ENCODE measurements at places on chromosomes 3 and 15. TPM values are rescaled to one million over a fixed set of nuclear protein-coding genes. Genes with fewer than 3 reads are reported as not detected.

- DNase-seq, result no peak
These were observed 380.4 kb upstream of the PROK2 start for GRCh38 chr3:72165317-72165716.

DNA sequence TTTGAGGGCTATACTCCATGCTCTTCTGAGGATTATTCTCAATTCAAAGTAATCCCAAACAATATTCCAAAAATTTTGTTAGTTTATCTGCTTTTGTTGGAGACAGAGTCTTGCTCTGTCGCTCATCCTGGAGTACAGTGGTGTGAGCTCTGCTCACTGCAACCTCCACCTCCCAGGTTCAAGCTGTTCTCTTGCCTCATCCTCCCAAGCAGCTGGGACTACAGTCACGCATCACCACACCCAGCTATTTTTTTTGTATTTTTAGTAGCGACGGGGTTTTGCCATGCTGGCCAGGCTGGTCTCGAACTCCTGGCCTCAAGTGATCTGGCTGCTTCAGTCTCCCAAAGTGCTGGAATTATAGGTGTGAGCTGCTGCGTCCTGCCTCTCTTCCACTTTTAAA is 39.1 kb downstream of the MEF2A start:
- no peak for DNase-seq

GRCh38 chr3:157785102-157785826 is 282.0 kb upstream of the VEPH1 start:
- no peak for DNase-seq

DNA sequence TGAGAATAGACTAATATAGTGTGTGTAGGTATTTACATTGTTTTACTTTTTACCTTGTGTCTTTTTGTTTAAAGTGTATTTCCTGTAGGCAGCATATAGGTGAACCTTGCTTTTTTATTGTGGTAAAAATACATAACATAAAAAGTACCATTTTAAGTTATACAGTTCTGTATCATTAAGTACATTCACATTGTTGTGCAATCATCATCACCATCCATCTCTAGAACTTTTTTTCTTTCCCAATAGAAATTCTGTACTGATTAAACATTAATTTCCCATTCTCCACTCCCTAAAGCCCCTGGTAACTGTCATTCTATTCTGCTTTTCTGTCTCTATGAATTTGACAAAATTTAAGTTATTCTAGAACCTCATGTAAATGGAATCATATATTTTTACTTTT is 48.2 kb upstream of the EIF5A2 start:
- no peak for DNase-seq

DNA sequence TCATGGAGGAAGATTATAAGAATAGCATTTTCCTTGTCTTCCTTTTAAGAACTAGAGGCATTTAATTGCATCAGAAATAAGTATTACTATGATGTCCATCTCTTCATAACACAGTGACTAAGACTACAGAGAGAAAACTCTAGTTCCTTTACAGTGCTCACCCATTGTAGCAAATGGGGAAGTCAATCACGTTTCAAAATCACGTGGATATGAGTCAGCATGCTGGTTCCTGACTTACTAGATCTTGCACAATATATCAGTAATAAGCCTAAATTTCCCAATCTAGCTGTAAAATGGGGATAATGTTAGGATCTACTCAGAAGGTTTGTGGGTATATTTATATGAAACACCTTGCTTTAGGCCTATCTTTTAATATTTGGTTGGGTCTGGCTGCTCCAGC is 254.8 kb upstream of the EOMES start:
- DNase-seq, result no peak

GRCh38 chr3:18249126-18249525 is 176.0 kb downstream of the SATB1 start:
- no peak for DNase-seq

DNA sequence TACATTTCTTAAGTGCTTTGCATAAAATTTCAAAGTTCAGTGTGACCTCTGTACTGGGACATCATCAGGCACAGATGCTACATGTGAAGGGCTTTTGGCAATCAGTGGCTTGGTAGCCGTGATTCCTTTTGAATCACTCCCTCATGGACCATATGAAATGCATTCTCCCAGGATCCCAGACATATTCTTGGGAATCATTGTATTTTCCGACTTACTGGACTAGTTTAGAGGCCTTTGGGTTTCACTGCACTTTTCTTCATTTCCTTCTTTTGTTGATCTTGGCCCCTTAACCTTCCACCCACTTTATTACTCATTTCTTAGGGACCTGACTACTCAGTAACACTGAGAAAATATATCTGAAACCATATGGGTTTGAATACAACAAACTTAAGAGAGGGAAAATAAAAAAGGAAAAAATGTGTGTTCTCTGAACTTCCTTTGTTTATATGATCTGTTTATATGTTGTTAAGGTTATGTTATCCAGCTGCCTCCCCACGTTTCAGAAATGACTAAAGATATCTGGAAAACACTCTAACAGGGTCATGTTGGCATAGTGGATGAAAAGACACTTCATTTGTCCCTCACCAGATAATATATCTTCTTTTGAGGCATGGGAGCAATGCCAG is 35.1 kb downstream of the HMG20A start:
- DNase-seq, result no peak

DNA sequence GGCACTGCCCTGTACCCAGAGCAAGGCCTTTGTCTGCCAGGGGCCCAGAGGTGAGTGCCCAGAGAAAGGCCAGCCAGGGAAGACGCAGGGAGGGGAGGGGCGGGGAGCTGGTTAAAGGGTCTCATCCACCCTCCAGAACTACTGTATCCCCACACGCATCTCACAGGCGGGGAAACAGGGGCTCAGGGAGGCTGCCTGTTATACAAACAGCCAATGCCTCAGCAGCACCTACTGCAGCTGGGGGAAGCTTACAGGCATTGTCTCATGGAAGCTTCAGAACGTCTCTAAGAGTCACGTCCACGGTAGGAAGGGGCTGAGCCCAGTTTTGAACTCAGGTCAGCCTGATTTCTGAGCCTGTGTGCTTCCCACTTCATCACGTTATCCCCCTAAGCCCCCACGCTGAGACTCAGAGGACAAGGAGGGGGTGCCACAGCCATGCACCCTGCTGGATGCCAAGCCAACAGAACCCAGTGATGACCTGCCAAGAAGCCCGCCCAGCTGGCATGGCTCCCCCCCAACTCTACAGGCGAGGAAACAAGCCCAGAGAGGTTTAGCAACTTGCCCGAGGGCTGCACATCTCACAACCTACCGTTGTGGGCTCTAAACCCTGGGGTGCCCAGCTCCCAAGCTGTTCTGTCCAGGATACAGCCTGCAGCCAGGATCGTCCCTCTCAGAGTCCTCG is 54.5 kb downstream of the IQSEC1 start:
- DNase-seq, result peak; percentile 37

GRCh38 chr3:121916189-121916588 is 22.0 kb downstream of the SLC15A2 start:
- DNase-seq, result no peak

DNA sequence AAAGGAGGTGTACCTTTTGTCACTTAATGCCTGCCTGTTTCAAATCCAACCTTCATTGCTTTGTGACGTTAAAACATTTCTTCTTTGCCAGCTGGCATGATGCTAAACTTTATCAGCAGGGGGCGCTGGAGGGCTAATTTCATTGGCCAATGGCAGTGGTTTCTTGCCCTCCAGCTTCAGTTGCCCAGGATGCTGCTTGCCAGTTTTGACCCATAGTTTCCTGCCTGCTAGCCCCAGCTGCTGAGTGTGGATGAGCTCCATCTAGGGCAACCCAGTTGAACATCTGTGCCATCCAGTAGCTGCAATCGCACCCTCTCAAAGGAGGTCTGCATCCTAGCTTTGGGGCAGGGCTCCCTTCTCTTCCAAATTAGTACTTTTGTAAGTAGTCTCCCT is 22.1 kb downstream of the ACKR2 start:
- DNase-seq, result peak; percentile 81

DNA sequence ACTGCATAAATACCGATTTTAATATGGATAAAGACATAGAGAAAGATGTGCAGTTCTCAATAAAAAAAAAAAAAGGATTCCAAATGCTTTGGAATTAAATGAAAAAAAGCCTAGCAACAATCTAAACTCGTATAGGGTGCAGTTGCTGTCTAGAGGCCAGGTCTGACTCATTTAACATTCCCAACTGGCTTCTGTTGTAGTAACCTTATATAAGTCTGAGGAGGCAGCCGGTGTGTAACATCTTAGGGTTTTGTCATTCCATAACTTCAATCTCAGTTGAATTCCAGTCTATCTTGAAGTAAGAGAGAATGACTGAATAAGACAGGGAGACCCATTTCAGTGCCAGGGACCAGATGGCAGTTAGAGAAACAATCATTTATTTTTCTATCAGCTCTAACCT is 6.5 kb downstream of the PDCD10 start:
- no peak for DNase-seq

GRCh38 chr3:150330872-150331271 is 77.2 kb upstream of the TSC22D2 start:
- no peak for DNase-seq

- no peak for DNase-seq
These were observed 88.7 kb downstream of the SEMA6D start for GRCh38 chr15:47806008-47806407.

GRCh38 chr3:141000686-141001085 is 50.5 kb upstream of the SPSB4 start:
- no peak for DNase-seq

DNA sequence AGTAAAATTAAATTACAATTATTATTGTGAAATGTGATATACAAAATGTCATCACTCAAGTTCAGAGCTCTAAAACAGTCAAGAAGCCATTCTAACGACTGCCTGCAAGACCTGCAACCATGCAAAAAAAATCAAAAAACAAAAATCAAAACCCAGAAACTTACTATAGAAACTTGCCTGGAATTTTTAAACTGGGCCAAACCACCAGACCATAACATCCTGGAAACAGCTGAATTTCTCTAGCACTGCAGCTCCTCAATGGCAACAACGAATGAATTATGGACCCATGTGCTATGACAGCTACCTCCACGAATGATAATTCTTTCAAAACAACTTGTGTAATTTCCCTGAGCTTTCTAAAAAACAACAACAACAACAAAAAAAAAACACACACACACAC is 130.0 kb upstream of the KCNMB2 start:
- no peak for DNase-seq

DNA sequence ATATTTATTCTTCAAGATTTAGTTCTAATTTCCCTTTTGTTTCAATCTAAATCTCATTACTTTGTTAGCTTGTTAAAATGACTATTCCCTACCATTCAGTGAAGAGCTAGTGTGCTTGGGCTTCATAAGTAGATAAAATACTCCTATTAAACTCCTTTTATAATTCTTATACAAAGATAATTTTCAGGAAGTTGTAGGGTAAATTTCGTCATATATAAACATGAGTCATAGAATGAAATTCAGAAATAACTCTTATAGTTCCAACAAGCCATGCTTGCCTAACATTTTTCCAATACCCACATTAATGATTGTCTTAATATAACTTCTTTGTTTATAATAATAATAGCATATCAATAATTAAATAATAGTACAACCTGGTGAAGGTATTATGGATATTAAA is 407.3 kb downstream of the NAALADL2 start:
- DNase-seq, result no peak

- no peak for DNase-seq
These were observed 14.9 kb upstream of the TBC1D23 start for GRCh38 chr3:100245927-100246326.

GRCh38 chr3:12768579-12769527 is 9.8 kb upstream of the TMEM40 start:
- no peak for DNase-seq

- DNase-seq, result peak; percentile 94
These were observed at the start of gene RARRES1 for GRCh38 chr3:158731938-158732855. Gene RARRES1 (minus strand): TSS chr3:158732457. CDS start chr3:158732415, 42 bp downstream.

DNA sequence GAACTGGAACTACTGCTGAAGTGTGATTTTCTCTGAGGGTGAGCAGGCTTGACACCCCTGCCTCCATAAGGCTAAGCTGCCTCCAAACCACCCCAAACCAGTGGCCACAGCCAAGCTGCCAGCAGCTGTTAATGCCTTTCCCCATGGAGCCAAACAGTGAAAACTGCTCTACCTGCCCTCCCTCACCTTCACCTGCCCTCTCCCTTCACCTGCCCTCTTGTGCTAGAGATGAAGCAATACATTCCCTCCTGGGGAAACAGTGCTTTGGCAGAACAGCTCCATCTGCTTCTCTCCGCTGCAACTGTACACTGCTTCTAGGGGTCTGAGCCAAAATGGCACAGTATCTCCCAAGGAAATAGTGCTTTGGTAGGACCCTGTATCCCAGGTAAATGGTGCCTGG is 374.1 kb downstream of the FHIT start:
- DNase-seq, result no peak

- no peak for DNase-seq
These were observed 239.7 kb downstream of the SUCLG2 start for GRCh38 chr3:67414740-67415139.

DNA sequence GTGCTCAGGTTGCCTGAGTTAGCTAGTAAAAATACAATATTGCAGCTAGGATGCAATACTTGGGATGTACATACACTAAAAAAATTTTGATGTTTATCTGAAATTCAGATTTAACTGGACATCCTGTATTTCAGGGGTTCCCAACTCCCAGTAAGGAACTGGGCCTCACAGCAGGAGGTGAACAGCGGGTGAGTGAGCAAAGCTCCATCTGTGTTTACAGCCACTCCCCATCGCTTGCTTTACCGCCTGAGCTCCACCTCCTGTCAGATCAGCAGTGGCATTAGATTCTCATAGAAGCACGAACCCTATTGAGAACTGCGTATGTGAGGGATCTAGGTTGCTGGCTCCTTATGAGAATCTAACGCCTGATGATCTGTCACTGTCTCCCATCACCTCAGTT is 285.1 kb upstream of the PROK2 start:
- no peak for DNase-seq

CSTA gene
- total RNA-seq, result 2.5 TPM

GHSR gene
- not detected for total RNA-seq

TRNT1 gene
- 11.2 TPM for total RNA-seq

CKMT1A gene
- 0.43 TPM for total RNA-seq

PLA1A gene
- 2.0 TPM for total RNA-seq

MESP1 gene
- total RNA-seq, result 7.4 TPM

ZNF502 gene
- 2.4 TPM for total RNA-seq

CLDN16 gene
- not detected for total RNA-seq

PLCH1 gene
- 1.3 TPM for total RNA-seq

ADIPOQ gene
- total RNA-seq, result 19.3 TPM

ATP13A4 gene
- total RNA-seq, result 0.38 TPM

RBP2 gene
- not detected for total RNA-seq

WWTR1 gene
- 42.6 TPM for total RNA-seq

Measured in Right ventricle myocardium inferior (tissue), 1 donor.